ENCODE measurements at places on chromosomes 2 and 18. TPM values are rescaled to one million over a fixed set of nuclear protein-coding genes. Genes with fewer than 3 reads are reported as not detected.

Gene ICOS
- total RNA-seq, result not detected

Gene RIT2
- not detected for total RNA-seq

Gene MXD1
- 9.5 TPM for total RNA-seq

Gene MAP3K19
- not detected for total RNA-seq

Gene GDF7
- total RNA-seq, result 1.7 TPM

Gene CCDC74B
- total RNA-seq, result 1.6 TPM

Gene CABLES1
- total RNA-seq, result 27.2 TPM

Gene MYO7B
- total RNA-seq, result 0.58 TPM

Gene PDCD1
- total RNA-seq, result not detected

Gene C1QL2
- total RNA-seq, result not detected

- no peak for DNase-seq
Measured at GRCh38 chr2:143175438-143175837, 46.2 kb downstream of the ARHGAP15 start.

GRCh38 chr2:233114421-233114861 lies 54.3 kb downstream of the INPP5D start:
- no peak for DNase-seq

- DNase-seq, result no peak
Measured at GRCh38 chr2:158665536-158666302, 129.4 kb upstream of the DAPL1 start.

DNA sequence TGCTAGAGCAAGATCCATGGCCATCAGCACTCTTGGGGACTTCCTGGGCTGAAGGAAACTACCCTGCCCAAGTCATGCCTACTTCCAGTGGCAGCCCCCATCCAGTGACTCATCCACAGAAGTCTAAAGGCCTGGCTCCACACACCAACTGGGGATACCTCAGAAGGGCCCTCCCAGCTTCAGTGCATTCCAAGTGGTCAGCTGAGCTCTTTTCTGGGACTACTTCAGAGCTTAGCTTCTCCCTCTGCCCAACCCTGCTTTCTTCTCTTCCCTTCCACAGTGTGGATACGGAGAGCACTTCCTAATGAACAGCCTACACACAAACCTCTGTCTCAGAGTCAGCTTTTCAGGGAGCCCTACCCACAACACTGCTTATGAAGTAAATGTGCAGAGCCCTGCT lies 66.5 kb downstream of the CLHC1 start:
- no peak for DNase-seq

DNA sequence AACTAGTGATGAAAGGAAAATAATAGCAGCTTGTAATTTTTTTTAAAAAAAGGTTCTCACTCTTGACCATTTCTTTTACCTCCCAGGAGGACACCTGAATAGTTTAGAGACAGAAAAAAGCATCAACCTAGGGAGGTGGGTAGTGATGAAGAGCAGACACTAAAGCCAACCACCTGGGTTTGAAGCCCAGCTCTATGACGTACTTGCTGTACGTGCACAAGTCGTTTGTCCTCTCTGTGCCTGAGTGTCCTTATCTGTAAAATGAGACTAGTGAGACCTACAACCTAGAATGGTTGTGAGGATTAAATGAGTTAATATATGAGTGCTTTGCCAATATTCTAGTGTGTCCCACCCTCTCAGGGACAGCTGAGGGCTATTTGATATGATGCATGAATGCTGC lies 5.8 kb downstream of the SLC1A4 start:
- peak; percentile 1 for DNase-seq

- DNase-seq, result no peak
Measured at GRCh38 chr2:172564376-172564775, 8.5 kb downstream of the PDK1 start.

- DNase-seq, result no peak
Measured at GRCh38 chr2:40535972-40536371, 84.1 kb upstream of the SLC8A1 start.

DNA sequence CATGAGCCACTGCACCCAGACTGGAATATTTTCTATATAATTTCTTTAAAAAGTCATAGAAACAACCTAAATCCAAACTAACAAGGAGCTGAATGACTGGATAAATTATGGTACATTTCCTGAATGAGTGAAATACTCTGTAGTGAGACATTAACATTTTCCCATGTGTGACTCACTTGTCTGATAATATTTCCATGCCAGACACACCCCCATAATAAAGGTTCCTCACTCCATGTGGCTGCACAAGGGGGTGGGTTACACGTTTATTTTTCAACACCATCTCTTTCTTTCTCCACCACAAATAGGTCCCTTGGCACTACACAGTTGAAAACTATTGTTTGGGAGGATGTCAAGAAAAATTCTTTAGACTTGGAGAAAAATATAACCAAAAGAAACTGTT lies 266.3 kb upstream of the LYPD1 start:
- DNase-seq, result no peak

- no peak for DNase-seq
Measured at GRCh38 chr2:45681675-45682074, 30.2 kb downstream of the PRKCE start.

DNA sequence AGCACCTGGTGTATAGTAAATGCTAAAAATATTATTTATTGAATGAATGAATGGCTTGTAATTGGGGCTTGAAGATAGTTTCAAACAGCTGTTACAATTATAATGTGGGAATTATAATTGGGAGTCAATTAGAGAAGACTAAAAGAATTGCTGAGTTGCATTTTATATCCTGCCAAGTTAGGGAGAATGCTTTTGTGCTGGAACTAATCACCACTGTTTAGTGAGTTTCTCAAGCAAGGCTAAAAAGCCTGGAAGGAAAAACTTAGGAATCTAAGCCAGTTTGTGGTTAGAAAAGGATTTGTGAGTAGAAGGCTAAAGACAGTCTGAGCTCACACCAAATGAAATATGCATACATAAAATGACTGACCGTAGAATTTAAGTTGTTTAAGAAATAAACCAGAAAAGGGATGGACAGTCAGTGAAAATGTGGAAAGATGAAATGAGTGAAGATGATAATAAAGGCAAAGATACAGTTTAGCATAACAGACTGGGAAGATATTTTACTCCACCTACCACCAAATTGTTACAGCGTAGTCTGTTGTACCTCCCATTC lies 647.7 kb upstream of the FSHR start:
- DNase-seq, result no peak

- no peak for DNase-seq
Measured at GRCh38 chr18:52874774-52875173, 534.8 kb downstream of the DCC start.

GRCh38 chr18:52615321-52615720 lies 275.3 kb downstream of the DCC start:
- no peak for DNase-seq

DNA sequence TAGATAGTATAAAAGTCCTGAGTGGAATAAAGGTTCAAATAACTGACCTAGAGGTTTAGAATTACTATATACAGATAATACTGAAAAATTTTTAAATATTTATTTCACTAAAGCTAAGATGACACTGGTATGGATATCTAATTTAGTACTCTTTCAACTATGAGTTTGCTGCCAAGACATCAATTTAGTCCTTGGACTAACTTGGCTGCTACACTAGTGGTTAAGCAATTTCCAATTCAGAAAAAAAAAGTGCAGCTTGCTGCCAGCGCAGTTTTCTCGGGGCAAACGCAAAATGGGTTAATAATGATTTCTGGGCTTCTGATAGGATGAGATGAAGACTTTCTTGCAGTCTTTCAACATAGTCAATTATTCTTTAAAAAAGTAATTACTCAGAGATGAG lies 10.8 kb downstream of the BUB1 start:
- no peak for DNase-seq

DNA sequence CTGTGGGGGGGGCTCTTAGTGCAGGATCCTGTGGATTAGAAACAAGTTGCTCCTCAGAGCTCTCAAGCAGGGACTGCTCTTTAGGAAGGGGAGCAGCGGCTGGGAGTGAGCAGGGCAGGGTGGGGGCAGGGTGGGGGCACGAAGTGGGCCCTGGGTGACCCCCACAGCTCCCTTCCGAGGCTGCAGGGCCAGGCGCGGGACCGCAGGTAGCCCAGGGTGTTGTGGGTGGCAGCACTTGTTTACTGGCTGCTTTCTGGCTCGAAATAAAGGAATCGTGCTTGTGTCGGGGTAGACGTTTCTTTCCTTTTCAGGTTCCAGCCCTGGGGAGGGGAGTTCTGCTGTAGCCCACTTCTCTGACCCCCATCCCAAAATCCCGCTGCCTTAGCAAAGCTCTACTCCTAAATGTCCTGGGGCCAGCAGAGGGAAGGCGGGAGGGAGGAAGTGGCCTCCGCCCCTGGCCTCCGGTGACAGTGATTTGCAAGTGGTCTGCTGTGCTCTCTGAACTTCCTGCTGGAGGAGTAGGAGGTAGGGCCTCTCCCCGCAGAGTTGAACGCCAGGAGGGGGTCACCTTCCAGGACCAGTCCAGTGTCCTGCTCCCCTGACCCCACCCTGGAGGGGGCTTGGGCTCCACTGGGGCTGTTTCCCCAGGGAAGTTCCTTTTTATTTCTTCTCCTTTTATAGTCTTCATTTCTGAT lies 8.3 kb downstream of the NEU4 start:
- DNase-seq, result no peak

DNA sequence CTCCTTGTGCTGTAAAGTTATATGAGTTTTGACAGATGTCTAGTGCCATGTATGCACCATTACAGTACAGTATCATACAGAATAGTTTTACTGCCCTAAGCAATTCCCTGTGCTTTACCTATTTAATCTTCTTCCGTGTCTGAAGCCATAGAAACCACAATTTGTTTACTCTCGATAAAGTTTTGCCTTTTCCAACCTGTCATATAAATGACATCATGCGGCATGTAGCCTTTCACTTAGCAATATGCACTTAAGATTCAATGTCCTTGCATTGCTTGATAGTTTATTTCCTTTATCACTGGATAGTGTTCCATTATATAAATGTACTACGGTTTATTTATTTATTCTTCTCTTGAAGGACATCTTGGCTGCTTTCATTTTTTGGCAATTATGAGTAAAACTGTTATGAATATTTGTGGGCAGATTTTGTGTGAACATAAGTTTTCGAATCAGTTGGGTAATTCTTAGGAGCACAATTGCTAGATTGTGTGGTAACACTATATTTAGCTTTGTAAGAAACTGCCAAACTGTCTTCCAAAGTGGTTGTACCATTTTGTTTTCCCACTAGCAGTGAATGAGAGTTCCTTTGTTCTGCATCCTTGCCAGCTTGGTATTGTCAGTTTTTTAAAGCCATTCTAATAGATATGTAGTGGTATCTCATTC lies 136.8 kb upstream of the MAP3K20 start:
- no peak for DNase-seq

DNA sequence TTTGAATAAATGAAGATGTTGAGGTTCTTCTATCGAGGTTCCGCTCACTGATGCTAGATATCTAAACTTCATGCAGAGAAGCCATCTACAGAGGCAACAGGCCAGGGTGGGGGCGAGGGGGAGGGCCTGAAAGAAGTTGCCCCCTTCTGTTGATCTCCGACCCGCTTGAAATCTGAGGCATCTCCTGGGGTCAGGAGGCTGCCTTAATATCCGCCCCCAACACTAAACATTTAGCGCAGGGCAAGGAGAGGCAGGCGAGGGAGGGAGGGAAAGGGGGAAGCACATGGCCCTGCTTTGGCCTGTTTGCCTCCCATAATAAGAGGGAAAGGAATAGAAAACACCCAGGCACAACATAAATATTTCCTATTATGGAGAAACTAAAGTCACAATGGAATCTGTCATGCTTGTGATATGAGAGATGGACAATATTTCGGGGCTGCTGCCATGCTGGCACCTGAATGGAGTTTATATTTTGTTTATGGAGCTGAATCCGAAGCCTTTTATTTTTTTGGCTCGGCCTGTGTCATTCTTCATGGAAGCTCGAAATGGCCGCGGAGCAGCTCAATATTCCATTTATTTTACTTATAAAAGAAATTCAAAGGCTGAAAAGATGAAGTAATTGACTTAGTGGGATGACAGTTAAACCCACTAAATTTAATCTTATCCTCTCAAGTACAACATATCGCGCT lies 221.1 kb downstream of the INSIG2 start:
- no peak for DNase-seq

DNA sequence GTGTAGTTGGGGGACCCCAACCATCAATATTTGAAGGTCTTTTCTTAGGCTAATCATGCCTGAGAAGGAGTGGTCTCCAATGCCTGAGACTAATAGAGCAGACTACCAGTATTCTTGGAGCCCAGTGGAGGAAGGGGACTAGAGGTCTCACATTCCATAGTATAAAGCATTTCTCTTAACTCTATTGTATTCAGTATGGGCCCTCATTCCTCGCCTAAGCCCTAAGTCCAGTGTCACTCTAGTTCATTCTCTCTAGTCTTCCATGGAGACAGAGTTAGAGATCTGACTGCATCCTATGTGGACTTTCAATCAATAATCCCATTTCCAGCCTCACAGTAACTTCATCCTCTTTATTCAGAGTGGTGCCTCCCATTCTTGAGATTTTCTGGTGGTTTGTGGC lies 29.7 kb upstream of the MAP4K4 start:
- no peak for DNase-seq

DNA sequence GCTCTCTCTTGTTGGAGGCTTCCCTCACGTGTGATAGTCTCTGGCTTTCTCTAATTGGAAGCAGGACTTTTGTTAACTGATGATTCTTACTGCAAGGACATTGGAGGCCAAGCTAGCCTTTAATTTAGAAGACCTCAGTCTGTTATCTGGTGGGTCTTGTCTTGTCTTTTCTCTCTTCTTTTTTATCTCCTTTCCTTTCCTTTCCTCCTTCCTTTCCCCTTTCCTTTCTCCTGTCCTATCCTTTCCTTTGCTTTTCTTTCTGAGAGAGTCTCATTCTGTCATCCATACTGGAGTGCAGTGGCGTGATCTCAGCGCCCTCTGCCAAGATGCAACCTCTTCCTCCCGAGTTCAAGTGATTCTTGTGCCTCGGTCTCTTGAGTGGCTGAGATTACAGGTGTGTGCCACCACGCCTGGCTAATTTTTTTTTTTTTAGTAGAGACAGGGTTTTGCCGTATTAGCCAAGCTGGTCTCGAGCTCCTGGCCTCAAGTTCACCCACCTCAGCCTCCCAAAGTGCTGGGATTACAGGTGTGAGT lies 18.1 kb downstream of the CCNYL1 start:
- no peak for DNase-seq

GRCh38 chr2:215611609-215612386 lies 175.9 kb upstream of the FN1 start:
- DNase-seq, result no peak

GRCh38 chr2:186748354-186748753 lies 54.5 kb downstream of the FAM171B start:
- DNase-seq, result no peak
